ENCODE measurements at places on chromosomes 2 and 18. TPM values are rescaled to one million over a fixed set of nuclear protein-coding genes. Genes with fewer than 3 reads are reported as not detected.

The FAM136A gene
- 21.2 TPM for total RNA-seq

The TBR1 gene
- not detected for total RNA-seq

The DYSF gene
- total RNA-seq, result 2.3 TPM

The CPLX4 gene
- total RNA-seq, result not detected

The VWC2L gene
- total RNA-seq, result not detected

The CYTIP gene
- total RNA-seq, result 5.5 TPM

The MBOAT2 gene
- total RNA-seq, result 51.4 TPM

The TMEM247 gene
- total RNA-seq, result not detected

The NT5C1B gene
- not detected for total RNA-seq

The ANKRD30BL gene
- total RNA-seq, result not detected

The MAL gene
- total RNA-seq, result not detected

The TET3 gene
- 4.5 TPM for total RNA-seq

The CEP68 gene
- 13.3 TPM for total RNA-seq

The KCNJ3 gene
- total RNA-seq, result not detected

The TCF7L1 gene
- total RNA-seq, result 5.1 TPM

The FTCDNL1 gene
- 0.59 TPM for total RNA-seq

The CTLA4 gene
- not detected for total RNA-seq

The C2orf80 gene
- not detected for total RNA-seq

The IL1RN gene
- not detected for total RNA-seq

The DPP10 gene
- total RNA-seq, result not detected

The IL36RN gene
- total RNA-seq, result not detected

The DNAH6 gene
- total RNA-seq, result 0.13 TPM

The LBX2 gene
- 0.59 TPM for total RNA-seq

The CNTNAP5 gene
- not detected for total RNA-seq

The TMEM18 gene
- total RNA-seq, result 12.3 TPM

The MERTK gene
- 0.69 TPM for total RNA-seq

The MBP gene
- total RNA-seq, result 12.7 TPM

The RFX8 gene
- 6.4 TPM for total RNA-seq

The INHBB gene
- total RNA-seq, result 0.52 TPM

The DUSP19 gene
- 4.3 TPM for total RNA-seq

The TXNL4A gene
- total RNA-seq, result 54.2 TPM

The EML4 gene
- 59.7 TPM for total RNA-seq

The CYP1B1 gene
- 92.9 TPM for total RNA-seq

The CAPN14 gene
- total RNA-seq, result 0.26 TPM

The CKAP2L gene
- total RNA-seq, result 1.3 TPM

The FSHR gene
- total RNA-seq, result not detected

The MLPH gene
- 14.2 TPM for total RNA-seq

The TEKT4 gene
- not detected for total RNA-seq

The ST8SIA5 gene
- not detected for total RNA-seq

The GNLY gene
- total RNA-seq, result not detected

The EMILIN2 gene
- 3.4 TPM for total RNA-seq

The TRAK2 gene
- 86.6 TPM for total RNA-seq

The SCTR gene
- not detected for total RNA-seq

The SPR gene
- 27.4 TPM for total RNA-seq

The IKZF2 gene
- total RNA-seq, result 5.2 TPM
